Thoracic aorta endothelial cell (primary cell): ENCODE measurements at places on chromosomes 16 and 17. TPM values are rescaled to one million over a fixed set of nuclear protein-coding genes. Genes with fewer than 3 reads are reported as not detected.

UNK gene
- total RNA-seq: 18.5 and 23.1 TPM in 2 replicates

TTYH2 gene
- total RNA-seq: 1.5 and 5.5 TPM in 2 replicates

HAS3 gene
- total RNA-seq: 0.40 and 1.2 TPM in 2 replicates

AATF gene
- total RNA-seq: 30.9 and 33.5 TPM in 2 replicates

ALOXE3 gene
- not detected in 2 replicates for total RNA-seq

KRT32 gene
- not detected in 2 replicates for total RNA-seq

PRPSAP1 gene
- total RNA-seq: 81.1 and 81.4 TPM in 2 replicates

MYH11 gene
- not detected in 2 replicates for total RNA-seq

ATP2C2 gene
- not detected in 2 replicates for total RNA-seq

HES7 gene
- total RNA-seq: 0.53 and 1.0 TPM in 2 replicates
